Suprapubic skin (tissue), 4 donors: ENCODE measurements at places on chromosomes 13 and 19.

GRCh38 chr13:77878190-77878589 lies 40.4 kb downstream of the EDNRB start:
- no peak for DNase-seq

- DNase-seq: no peak
Measured at GRCh38 chr13:49840675-49841074, 48.2 kb upstream of the KPNA3 start.

- DNase-seq: no peak
Measured at GRCh38 chr13:48043789-48044503, 6.4 kb downstream of the NUDT15 start.

GRCh38 chr19:14530506-14530905 lies 1.1 kb downstream of the TECR start:
- no peak for DNase-seq

GRCh38 chr13:39540929-39541605 lies 61.9 kb downstream of the LHFPL6 start:
- no peak for DNase-seq

GRCh38 chr19:48962029-48962848 lies 2.9 kb upstream of the FTL start:
- no peak for DNase-seq
